ENCODE measurements at places on chromosomes 6 and 20.

DNA sequence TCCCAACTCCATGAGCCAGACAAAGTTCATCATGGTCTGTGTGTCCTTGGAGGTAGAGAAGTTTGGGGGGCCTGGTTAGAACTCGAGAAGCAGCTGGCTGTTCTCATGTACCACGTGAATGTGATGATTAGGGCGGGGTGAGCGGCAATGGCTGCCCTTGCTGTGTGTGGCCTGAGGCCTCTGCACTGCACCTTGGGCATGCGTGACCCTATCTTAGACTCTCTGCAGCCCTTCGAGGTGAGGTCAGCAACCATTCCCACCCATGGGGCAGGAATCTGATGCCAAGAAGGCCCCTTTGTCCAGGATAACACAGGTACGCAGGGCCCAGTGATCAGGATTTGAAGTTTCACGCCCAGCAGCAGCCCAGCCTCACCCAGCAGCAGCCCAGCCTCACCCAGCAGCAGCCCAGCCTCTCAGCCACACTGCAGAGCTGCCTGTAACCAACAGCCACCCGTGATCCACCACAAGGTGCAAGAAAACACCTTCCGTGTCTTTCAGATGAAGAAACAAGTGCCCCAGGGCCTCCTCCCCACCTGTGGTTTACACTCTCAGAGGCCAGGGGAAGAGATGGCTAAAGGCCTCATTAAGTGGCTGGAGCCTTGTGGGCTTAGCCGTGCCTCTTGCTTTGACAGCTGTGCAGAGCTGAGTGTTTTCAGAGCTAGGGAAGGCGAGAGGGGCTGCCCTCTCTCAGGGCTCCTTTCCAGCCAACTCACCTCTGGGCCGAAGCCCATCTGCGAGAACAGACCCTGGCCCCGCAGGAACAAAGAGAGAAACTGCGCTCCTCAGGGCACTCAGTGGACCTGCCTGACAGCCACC, 195.2 kb upstream of the CDH4 start:
- DNase-seq = no peak

- no peak for DNase-seq
These were observed 276.0 kb downstream of the NRN1 start for GRCh38 chr6:5730585-5731263.

DNA sequence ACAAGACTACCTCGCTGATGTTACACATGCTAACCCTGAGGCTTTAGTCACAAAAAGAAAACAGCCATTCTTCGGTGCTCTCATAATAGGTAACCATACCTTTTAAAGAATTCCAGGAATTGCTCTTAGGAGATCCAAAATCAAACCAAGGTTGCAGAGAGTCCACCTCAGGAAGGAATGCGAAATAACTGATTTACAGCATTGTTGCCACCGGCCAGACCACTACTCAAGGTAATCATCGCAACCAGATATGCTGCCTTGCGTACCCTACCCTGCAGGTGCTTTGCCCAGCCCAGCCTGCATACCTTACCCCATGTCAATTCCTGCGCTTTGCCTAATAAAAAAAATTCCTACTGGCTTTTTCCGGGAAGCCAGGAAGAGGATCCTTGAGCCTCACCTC, 27.0 kb downstream of the NUP153 start:
- no peak for DNase-seq

DNA sequence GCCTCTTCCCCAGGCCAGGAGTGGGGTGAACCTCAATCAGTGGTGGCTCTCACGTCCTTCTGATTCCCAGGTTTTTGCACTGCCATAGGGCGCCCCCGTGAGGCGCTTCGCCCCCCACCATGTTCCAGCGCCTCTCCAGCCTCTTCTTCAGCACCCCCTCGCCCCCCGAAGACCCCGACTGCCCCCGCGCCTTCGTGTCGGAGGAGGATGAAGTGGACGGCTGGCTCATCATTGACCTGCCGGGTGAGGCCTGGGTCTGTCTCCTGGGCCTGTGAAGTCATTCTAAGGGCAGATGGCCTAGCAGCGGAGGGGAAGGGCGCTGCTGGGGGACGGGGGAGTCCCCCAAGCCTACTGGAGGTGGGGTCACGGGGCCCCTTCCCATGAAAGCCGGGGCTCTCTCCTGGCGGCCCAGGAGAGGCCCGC, 4.5 kb downstream of the TP53INP2 start:
- DNase-seq = peak; percentile 22

DNA sequence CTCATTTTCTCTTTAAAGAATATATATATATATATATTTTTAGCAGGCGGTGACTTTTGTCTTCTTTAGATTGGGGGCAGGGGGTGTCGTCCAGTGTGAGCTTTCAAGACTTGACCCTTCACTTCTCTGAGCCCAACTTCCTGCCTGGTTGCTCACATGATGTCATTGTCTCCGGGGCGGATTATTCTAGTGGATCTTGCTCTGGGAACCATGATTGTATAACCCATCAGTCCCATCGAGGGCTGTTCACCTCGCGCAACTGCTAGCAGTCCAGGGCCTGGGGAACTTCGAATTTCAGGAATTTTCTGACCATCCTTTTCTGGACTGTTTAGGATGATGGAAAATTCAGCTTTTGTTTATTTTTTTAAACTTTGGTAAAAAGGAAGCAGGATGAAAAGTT, 1.0 kb downstream of the IGF2R start:
- DNase-seq = no peak

All from activated CD4-positive, alpha-beta T cell treated with anti-CD3 and anti-CD28 coated beads, Interleukin-2, amount 50 U/mL, for 24 hours (primary cell).